Stimulated activated CD8-positive, alpha-beta memory T cell treated with anti-CD3 and anti-CD28 coated beads, Interleukin-15, amount 100 ng/mL, for 4 hours (primary cell): ENCODE measurements at places on chromosomes 2 and 18.
A peak's percentile ranks its signal among the peaks of the same experiment; 100 is the strongest.

GRCh38 chr2:73891276-73891901 lies 1.4 kb upstream of the ACTG2 start:
- no peak for DNase-seq

GRCh38 chr2:174066871-174067270 lies 101.7 kb upstream of the SP3 start:
- DNase-seq, result no peak

- no peak for DNase-seq
Measured at GRCh38 chr2:156430236-156430979, 5.8 kb upstream of the GPD2 start.

DNA sequence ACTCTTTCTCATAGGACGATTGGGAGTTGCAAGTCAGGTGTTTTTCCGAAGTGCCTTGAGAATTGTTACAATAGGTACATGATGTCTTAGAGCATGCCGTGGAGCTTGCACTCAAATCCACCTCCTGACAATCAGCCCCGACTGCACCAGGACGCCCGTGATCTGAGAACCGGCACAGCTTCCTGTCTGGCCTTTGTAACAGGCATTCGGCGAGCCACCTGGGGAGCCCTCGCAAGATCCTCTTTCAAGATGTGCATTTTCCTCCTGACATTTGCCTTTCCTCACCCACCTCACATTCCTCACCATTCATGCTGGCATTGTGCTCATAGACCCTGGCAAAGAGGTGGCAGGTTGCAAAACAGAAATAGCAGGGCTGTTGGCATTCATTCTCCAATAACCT lies 427.3 kb downstream of the GALR1 start:
- DNase-seq, result no peak

DNA sequence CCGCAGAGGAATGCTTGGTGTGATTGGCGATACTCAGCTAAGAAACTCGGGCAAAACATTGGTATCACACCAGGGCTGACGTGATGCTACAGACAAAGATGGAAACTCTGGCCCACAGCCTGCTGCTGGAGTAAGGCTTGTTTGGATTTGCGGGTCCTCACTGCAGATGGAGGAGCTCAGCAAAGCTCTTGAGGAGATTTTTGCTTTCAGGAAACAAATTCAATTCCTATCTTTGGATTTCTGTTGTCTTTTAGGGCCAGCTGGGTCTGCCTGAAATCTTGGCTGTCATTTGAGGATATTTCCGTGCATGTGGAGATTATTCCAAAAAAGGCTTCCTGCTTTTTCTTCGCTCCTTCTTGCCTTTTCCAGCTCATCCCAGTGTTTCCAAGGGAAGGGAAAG lies 475.8 kb downstream of the TSN start:
- no peak for DNase-seq

GRCh38 chr2:179036353-179036905 lies 13.5 kb downstream of the CCDC141 start:
- no peak for DNase-seq

- DNase-seq, result no peak
Measured at GRCh38 chr18:34729264-34729663, 19.2 kb downstream of the DTNA start.

- DNase-seq, result no peak
Measured at GRCh38 chr18:12908706-12909105, 24.7 kb upstream of the PTPN2 start.

GRCh38 chr2:177633910-177634294 lies 241.3 kb downstream of the AGPS start:
- no peak for DNase-seq

DNA sequence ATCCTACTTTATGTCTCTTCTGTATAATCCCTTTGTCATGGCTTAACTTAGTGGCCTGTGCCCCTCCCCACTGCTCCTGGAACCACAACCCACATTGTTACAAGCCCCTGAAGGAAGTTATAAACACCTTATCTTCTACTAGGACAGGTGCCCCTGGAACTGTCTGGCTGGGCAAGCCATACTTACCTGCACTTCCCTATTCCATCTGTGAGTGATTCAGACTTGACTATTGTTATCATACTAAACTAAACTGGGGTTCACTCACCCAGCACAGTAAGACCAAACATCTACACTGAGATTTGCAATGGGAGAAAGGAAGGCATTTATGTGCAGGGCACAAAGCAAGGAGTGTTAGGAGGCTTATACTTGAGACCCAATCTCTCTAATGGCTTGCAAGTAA lies 3.7 kb upstream of the UGT1A6 start:
- no peak for DNase-seq

DNA sequence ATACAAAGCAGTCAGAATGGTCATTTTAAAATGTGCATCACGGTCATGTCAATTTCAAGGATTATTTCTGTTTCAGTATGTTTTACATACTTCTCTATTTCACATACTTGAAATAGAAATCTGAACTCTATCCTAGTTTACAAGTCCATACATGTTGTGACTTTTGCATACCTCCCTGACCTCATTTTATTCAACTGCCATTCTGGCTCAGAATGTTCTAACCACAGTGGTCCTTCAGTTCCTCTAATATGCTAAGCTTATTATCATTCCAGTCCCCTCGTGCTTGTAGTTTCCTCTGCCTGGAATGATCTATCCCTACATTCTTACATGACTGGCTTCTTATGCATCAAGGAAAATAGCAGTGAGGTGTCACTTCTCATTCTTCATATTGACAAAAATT lies 295.6 kb downstream of the KIAA1328 start:
- no peak for DNase-seq

- no peak for DNase-seq
Measured at GRCh38 chr2:40047406-40047805, 268.3 kb upstream of the THUMPD2 start.

- DNase-seq, result no peak
Measured at GRCh38 chr18:8499810-8500675, 109.2 kb upstream of the RAB12 start.

GRCh38 chr2:195395362-195395761 lies 261.7 kb upstream of the SLC39A10 start:
- DNase-seq, result no peak

DNA sequence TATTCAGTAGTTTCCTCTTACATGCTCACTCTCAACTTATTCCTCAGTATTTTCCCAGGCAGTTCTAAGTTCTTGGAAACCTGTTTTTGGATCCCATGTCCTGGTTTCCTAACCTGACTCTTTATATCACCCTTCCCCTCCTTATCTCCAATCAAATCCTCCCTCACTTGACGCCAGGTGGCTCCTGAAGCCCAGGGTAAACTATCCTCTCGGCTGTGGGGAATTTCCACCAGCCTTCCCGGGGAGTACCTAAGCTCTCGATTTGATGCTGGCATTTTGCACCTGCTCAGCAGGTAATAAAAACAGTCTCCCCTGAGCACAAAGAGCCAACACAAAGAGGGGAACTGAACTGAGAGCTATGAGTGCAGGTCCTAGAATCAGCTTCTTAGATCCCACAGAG lies 538.0 kb downstream of the SLC4A3 start:
- DNase-seq, result no peak

GRCh38 chr2:930935-931334 lies 19.7 kb upstream of the SNTG2 start:
- no peak for DNase-seq

GRCh38 chr2:54895730-54896129 lies 154.5 kb downstream of the RTN4 start:
- no peak for DNase-seq

- no peak for DNase-seq
Measured at GRCh38 chr2:9944330-9944758, 7.1 kb upstream of the GRHL1 start.

DNA sequence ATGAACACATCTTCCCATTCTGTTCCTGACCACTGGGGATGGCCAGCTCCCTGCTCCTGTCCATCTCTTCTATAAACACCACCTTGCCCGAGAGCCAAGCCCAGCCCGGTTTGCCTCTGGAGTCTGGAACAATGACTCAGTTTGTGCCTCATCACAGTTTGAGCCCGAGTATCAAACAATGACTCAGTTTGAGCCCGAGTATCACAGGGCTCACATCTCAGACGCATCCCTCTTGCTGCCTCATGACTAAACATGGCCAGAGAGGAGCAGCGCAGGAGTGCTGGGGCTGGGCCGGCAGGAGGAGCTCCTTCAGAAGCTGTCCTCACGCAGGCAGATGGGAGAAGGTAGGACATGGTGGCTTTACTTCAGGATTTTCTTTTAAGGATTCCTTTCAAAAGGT lies 68.7 kb downstream of the PXDN start:
- no peak for DNase-seq

GRCh38 chr2:10269711-10270610 lies 32.7 kb upstream of the HPCAL1 start:
- no peak for DNase-seq

DNA sequence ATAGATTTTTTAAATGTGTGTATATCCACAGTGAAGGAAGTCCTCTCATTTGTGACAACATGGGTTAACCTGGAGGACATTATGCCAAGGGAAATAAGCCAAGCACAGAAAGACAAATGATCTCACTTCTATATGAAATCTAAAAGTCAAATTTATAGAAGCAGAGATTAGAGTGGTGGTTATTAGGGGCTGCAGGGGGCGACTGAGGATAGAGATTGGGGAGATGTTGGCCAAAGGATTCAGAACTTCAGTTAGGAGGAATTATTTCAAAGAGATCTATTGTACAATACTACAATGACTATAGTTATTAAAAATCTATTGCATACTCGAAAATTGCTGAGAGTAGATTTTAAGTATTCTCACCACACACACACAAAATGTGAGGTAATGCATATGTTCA lies 252.4 kb upstream of the SLC39A10 start:
- no peak for DNase-seq

DNA sequence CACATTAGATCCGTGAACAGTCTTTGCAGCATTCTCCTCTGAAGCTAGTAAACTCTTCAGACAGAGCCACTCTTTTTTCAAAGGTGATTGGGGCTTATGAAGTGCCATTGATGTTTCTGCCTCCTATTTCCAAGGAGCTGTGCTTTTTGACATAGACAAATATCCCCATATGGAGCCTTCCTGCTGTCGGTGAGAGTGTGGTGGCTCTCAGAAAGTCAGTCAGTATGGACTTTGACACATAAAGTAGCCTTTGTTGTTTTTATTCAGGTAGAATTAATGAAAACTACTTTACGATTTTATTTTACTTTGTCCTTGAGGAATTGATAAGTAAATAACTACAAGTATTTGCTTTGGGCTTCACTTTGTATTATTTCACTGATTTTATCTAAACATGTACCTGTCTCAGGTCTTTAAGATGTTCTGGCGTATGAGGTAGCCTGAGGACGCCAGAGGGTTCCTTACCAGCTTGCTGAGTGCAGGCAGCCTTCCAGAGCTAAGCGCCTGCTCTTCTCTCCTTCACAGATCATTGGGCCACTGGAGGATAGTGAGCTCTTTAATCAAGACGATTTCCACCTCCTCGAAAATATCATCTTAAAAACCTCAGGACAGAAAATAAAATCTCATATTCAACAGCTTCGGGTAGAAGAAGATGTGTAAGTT lies 69.7 kb downstream of the UGGT1 start:
- DNase-seq, result no peak

- no peak for DNase-seq
Measured at GRCh38 chr18:73594749-73595148, 552.9 kb downstream of the FBXO15 start.

DNA sequence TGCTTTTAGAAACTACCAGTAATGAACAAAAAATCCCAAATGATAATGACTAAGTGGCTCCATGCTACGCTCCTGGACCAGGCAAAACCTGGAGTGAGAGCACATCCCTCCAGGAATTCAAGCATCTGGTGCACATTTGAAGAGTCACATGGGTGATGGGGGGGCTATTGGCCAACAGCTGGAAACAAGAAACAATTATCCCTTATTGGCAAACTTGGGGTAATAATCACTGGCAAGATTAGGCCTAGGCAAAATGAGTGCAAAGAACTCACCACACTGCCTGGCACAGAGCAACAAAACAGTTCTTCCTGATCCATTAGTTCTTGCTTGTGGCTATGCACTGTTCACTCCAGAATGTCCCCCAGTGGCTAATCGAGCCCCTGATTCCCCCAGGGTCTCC lies 66.1 kb downstream of the GYPC start:
- DNase-seq, result no peak

DNA sequence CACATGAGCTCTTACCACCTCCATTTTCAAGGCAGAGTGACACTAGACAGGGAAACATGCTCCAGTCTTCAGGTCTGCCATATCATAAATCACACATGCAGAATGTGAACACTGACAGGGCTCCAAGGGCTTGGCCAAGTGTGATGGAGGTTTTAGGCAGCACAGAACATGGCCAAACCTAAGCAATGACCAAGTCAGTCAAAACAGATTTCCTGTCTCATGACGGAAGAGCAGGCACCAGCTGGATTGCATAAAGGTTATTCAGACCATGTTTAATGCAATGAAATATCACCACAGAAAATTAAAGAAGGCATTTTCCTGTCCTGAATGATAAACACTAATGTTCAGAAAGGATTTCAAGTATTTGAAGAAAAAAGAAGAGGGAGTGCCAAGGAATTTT lies 72.5 kb downstream of the SUMO1 start:
- DNase-seq, result no peak

- no peak for DNase-seq
Measured at GRCh38 chr2:227860221-227860641, 11.2 kb upstream of the DAW1 start.

- DNase-seq, result no peak
Measured at GRCh38 chr2:232700154-232700553, 3.0 kb downstream of the GIGYF2 start.

GRCh38 chr18:58194028-58194427 lies 150.0 kb downstream of the NEDD4L start:
- no peak for DNase-seq

DNA sequence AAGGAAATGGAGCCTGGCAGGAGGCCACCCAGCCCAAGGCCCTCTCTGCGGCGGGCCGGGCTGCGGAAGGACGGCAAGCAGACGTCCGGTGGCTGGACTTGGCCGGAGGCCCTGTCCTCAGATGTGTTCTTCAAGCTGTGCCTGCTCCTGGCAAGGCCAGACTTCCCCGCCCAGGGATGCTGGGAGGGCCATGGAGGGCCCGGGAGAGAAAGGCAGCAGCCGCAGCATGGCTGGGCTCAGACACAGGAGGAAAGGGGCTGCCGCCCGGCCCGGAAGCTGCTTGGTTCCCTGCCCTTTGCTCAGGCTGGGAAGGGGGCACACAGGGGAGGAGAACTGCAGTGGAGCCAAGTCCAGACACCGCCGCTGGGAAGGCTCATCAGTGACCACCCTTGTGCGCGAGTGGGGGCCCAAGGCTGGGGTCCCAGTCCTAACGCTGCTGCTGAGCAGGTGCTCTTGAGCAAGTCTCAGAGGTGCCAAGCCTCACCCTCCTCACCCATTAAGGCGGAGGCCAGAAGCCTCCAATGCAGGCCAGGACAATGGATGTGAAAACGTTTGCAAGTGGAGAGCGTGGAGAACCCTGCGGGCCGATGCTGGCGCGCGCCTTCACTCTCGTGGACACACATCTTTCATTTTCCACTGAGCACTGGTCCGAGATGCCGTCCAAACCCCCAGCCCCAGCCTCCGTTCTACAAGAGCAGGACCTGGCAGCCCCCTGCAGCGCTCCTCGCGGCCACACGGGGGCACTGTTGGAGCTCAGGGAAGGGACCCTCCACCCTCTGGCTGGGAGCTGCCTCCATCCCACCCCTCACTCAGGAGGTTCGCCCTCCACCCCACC lies 7.9 kb downstream of the CROCC2 start:
- peak; percentile 10 for DNase-seq

- DNase-seq, result no peak
Measured at GRCh38 chr2:9106338-9107167, 100.1 kb upstream of the ASAP2 start.
